ENCODE measurements at places on chromosomes 5 and 9.

GRCh38 chr5:94849821-94850736 is 231.6 kb downstream of the SLF1 start:
- DNase-seq = peak; percentile 10

- no peak for DNase-seq
Observed at GRCh38 chr9:23123048-23123632, 676.5 kb downstream of the DMRTA1 start.

- DNase-seq = no peak
Observed at GRCh38 chr9:456365-456764, 241.7 kb downstream of the DOCK8 start.

DNA sequence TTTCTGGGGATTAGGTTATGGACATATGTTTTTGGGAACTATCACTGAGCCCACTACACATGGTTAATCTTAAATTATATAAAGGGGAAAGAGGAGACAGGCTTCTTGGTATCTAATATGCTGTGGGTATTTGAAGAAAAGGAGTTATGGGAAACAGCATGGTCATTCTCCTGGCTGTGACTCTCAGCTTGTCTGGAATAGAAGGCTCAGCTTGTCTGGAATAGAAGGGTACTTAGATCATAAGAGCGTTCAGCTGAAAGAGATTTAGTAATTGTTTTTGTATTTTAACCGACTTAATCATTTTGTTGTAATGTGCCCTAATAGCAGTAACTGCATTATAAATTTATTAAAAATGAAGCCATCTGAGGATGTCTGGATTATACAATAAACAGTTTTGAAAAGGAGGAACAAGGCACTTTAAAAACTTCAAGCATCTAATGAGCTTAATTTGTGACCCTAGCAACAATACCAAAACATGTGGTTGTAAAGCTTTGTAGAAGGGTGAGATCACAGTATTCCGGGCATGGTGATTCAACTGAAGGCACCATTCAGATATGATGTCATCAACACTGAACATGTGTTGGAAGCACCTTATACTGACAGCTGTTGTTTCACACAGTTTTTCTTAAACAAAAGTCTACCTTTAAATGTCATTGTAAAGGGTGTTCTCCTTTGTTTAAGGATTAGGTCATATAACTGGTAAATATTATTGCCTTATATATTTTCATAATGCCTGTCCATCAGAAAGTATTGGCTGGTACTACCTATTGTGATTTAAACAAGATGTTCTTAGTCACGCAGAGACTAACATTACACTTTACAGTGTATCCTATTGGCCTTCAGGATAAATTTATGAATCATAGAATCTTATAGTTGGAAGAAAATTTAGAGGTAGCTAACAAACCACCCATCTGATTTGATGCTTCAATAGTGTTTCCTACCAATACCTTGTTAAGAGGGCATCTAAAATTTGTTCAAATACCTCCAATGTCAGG is 2174.1 kb upstream of the WWC1 start:
- DNase-seq = no peak

- DNase-seq = no peak
Observed at GRCh38 chr5:63049935-63050334, 471.3 kb downstream of the LRRC70 start.

- DNase-seq = no peak
Observed at GRCh38 chr9:80285326-80285725, 713.6 kb downstream of the TLE4 start.

- DNase-seq = no peak
Observed at GRCh38 chr5:73564018-73564417, 1.4 kb downstream of the ANKRA2 start.

GRCh38 chr9:124513376-124513994 is 6.3 kb upstream of the NR5A1 start:
- DNase-seq = no peak

DNA sequence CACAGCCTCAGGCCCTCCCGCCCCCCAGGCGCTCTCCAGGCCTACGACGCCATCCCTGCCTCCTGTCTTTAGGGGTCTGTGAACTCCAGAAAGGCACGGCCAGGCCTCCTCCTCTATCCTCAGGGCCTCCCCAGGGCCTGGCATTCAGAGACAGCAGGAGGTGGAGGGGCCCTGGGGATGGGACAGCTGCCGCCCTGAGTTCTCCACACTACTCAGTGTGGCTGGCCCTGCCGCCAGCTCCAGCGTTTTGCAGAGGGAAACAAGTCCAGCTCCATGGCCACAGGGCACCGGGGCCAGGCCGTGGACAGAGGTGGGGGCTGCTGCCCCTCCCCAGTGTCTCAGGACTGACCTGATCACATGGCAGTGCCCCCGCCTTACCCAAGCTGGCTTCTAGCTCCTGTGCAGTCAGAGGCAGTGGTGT is 16.4 kb downstream of the SH3GLB2 start:
- no peak for DNase-seq

GRCh38 chr5:76402886-76403765 is at the start of gene IQGAP2:
TSS of gene IQGAP2 (plus strand) at chr5:76403285. CDS start at chr5:76403546, 261 bp downstream.
- peak; percentile 81 for DNase-seq

DNA sequence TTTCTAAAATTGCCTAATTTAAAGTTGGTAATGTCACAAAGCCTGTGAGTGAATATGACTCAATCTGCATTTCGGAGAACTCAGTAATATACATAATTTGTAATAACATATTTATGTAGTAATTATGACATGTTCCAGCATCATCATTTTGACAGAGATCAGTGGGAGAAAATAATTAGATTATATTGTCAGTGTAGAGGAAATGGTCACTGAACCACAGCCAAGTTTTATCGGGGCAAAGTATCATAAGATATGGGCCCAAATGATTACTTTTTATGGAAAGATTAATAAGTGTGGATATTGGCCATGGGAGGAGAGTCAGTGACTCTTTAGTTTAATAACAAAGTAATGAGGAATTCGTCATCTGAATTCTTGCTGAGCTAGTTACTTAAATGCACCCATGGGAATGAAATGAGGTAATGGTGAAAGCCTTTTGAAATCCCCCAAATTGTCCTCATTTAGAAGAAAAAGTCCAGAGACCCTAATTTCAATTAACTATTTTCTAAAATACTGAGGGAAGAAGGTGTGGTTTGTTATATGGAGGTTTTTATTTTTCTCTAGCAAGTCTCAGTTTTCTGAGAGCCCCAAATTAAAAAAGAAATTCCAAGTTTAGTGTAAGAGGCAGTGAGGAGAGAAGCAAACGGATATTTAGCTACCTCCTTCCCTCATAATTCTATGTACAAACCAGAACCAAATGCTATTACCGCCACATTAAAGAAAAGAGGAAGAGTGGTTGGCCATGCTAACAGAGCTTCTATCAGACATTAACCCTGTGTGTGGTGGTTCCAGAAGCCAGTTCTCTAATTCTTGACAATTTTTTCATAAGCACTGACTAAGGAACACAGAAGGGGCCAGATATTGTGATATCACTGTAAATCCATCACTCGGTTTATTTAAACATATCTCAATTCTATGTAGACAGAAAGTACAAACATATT is 37.7 kb upstream of the MRPS30 start:
- DNase-seq = no peak

- DNase-seq = no peak
Observed at GRCh38 chr9:33852216-33852826, 35.4 kb downstream of the UBE2R2 start.

DNA sequence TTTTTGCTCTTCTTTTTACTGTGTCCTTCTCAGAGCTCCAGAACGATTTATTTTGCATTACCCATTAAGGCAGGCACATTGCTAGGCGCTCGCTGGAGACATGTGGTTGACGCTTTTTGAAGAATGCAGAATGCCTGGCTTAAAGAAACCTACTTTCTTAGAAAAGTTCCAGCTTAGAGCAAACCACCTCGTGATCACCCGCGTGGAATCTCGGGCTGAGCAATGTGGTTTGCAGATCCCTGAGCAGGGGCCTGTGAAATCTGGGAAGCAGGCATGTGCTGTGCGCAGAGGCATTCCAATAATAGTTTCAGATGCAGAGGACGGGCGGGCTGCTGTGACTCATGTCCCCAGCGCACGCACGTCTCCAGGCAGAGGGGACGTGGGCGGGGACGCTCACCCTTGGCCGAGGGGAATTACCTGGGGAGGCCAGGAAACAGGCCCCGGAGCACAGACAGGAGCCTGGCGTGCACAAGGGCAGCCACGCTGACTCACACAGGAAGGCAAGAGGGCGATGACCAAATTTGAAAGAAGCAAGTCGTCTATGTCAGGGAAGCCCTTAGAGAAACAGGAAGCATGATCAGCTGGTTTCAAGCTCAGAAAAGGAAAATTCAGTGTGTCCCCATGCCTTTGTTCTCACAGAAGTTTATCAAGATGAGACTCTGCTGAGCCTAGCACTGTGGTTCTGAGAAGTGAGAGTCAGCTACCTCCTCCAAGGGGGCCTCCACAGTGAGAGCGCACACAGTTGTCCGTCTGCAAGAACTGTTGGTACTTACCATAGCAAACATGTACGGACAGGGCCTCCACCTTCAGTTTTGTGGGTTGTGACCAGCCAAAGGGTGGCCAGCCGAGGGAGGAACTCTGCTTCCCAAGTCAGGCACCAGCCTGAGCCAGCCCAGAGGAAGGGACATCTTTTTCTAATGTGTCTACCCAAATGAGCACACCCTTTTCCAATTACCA is 218.6 kb downstream of the PIK3R1 start:
- peak; percentile 97 for DNase-seq

DNA sequence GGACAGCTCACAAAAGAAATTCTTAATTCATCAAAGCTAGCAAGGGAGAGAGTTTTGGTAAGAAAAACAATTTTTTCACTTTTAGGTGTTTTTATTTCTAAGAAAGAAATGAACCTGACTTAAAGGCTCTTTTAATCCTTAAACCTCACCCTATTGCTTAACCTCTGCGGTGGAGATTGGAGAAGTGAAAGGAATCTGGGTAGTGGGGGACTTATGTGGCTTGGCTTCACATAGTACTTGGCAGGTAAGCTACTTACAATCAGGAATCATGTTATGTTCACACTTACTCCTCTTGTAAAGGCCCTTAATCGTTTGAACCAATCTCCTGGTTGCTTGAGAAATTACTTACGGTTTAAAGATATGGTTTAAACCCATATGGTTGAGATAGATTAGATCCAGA is 104.8 kb downstream of the ISOC1 start:
- no peak for DNase-seq

- no peak for DNase-seq
Observed at GRCh38 chr9:93173365-93174051, 10.4 kb upstream of the WNK2 start.

GRCh38 chr9:35827486-35827885 is 1.0 kb downstream of the FAM221B start:
- DNase-seq = no peak

DNA sequence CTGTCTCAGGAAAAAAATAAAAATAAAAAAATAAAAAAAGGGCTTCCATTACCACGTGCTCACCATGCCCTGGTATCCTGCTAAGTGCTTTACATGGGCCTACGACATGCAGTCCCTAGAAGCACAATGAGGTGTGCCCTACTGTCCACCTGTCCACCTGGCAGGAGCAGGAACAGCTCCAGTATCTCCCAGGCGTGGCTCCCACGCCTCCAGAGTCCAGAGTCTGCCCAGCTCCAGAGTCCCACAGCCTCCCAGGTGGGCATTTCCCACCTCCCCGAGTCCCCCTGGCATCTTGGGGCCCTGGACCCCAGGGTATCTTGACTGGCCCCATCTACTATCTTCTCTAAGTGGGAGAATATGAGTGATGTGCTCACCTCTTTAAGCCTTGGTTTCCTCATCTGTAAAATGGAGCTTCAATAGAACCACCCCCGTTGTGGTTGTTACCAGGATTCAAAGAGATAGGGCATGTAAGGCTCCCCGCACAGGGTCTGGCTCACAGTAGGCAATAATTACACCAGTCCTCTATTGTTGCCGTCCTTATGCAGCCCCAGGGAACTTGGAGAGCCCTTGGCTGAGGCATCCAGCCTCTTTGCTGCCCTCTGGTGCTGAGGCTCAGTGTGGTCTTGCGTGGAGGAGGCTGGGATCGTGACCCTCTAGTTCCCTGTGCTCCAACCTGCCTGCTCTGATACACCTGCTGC is 8.9 kb downstream of the CXCL14 start:
- DNase-seq = no peak

DNA sequence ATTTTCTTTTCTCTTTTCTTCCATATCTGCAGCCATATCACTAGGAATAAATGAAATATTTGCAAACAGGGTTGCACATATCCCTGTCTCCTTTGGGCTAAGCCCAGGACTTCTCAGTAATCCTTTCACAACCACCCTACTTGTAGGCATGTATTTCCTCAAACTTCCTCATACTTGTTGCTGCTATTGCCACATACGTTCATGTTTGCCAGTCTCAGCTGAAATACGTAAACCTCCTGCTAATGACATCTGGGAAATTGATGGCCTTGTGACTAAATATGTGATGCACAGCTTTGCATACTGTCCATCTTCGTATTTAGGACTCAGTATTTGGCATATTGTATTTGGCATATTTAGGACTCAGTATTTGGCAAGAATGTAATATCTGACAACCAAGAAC is 224.6 kb downstream of the PLK2 start:
- DNase-seq = no peak

DNA sequence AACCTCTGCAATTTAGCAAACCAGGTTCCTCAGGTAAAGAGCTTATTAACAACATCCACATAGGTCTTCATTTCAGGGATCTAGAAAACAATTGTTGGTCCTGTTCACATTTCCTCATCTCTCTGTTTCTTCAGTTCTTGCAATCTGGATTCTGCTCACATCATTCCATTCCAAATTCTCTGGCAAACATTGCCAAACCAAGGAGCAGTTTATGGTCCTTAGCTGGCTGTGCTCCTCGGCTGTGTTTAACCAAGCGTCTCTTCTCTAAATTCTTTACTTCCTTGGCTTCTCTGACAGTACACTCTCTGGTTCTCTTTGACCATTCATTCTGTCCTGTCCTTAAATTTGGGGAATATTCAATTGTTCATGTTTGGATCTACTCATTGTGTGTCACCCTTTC is 65.8 kb upstream of the RANBP3L start:
- no peak for DNase-seq

DNA sequence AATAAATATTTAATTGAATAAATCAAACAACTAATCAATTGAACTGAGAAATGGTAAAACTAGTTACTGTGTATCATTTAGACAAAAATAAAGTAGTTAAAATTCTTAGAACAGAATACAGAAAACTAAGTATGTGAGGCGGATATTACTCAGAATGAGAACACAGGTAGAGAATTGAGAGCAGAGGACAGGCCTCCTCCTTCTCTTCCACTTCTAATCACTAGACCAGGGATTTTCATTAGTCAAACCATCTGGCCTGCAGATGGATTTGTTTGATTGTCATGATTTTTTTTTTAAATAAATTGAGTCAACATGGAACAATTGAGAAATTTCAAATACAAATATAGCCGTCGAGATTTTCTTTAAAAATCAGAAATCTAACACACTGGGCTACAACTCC is 198.6 kb upstream of the HMHB1 start:
- DNase-seq = no peak

DNA sequence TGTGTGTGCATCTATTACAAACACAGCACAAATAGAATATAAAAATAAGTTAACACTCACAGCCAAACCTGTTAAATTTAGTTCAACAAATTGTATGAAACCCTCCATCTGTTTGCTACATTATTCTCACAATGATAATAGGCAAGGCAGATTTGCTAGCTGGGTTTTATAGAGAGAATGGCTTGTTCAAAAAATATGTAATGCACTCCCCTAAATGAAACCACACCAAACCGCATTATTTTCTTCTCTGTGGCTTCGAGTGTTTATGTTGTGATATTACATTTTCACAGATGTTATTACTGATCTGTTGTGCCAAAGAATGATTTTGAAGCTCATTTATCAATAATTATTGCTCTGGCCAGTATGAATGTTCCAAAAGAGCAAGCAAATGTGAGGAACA is 92.9 kb downstream of the SPATA31D1 start:
- DNase-seq = no peak
